GDM1 (cell line): ENCODE measurements at places on chromosomes 3 and 15.

GRCh38 chr3:53941184-53941583, 49.5 kb upstream of the SELENOK start:
- DNase-seq, result no peak

GRCh38 chr3:113247068-113247467, 35.7 kb downstream of the BOC start:
- no peak for DNase-seq

GRCh38 chr15:60590935-60591495, 112.1 kb upstream of the ICE2 start:
- no peak for DNase-seq

GRCh38 chr3:12479919-12480427, 4.3 kb upstream of the TSEN2 start:
- DNase-seq, result no peak

- DNase-seq, result no peak
These were observed 14.7 kb downstream of the VPS39 start for GRCh38 chr15:42193383-42193782.

DNA sequence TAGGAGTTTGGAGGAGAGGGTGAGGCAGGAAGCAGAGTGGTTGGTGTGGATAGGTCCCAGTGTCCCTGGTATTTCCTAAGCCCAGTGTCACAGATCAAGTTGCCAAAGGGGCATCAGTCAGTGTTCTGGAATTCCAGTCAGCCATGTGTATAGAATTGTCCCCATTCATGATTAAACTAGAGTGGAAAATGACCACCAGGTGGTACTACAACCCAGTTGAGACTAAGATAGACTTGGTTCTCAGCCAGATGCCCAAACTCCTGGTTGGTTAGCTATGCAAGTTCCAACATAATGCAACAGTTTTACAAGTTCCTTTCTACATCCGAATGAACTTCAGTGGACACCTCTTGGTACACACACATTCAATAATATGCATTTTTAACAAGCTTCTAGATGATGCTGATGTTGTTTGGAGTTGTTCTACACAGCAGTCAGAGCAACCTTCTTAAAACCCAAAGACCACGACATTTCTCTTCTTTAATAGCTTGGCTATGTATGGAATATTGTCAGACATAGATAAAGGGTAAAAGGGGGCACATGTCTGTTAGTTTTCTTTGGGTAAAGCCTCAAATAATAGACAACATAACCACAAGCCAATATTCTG, 8.4 kb upstream of the ATR start:
- peak; percentile 49 for DNase-seq

DNA sequence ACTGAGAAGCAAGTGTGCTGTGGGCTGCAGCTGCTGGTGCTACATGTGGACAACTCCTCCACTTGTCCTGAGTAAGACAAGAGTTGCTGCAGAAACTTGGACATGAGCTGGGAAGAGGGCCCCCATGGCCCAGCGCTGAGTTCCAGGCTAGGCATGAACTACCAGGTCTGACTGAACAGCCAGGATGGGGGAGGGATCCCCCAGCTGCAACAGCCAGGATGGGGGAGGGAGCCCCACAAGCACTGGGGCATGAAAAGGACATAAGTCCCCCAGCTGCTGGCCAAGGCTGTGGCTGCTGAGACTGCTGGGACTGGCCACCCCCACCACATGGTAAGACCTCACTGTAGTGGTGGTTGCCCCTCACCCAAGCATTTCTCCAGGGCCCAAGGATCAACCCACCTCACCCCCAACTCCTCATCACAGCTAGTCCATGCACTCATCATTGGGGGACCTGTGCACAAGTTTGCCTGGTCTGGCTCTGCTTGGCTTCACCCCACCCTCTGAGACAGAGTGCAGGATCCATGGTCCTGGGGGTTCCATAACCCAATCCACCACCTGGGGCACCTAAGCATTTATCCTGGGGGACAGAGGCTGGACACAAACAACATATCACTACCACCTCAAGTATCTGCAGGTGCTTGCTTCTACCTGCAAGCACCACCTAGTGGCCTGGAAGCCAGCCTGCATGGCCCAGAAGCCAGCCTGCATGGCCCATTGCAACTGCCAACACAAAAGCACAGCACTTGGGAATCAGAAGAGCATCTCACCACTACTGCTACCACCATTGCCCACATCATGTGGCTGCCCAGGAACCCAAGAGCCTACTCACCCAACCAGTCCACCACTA, 84.5 kb upstream of the STT3B start:
- no peak for DNase-seq

- DNase-seq, result no peak
These were observed 37.0 kb downstream of the RBP2 start for GRCh38 chr3:139439278-139439677.

- DNase-seq, result no peak
These were observed 625.8 kb downstream of the TAFA4 start for GRCh38 chr3:68306571-68306970.

DNA sequence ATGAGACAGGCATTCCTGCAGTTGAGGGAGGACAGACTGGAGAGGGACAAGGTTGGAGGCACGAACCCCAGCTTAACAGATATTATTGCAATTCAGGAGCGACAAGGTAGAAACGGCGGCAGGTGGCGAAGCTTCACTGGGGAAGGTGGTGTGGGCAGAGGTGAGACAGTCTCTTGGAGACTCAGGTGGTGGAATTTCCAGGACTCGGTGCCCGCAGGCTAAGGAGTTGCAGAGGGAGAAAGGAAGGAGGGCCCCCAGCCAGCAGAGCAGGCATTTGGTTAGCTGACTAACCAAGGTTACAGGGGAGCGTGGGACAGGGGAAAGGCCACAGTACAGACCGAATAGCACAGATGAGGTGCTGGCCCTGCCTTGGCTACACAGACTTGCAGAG, 3.0 kb downstream of the FAM174B start:
- DNase-seq, result no peak

- DNase-seq, result peak; percentile 33
These were observed 58.2 kb downstream of the ZBTB38 start for GRCh38 chr3:141426404-141427034.

GRCh38 chr3:78728406-78729145, 1039.2 kb downstream of the ROBO1 start:
- no peak for DNase-seq

- peak; percentile 18 for DNase-seq
These were observed 567 bp downstream of the TOP2B start for GRCh38 chr3:25663869-25664811.

GRCh38 chr3:46863261-46863782, at the start of gene MYL3:
MYL3 (minus strand) TSS chr3:46863444; CDS start chr3:46863390, 54 bp downstream.
- DNase-seq, result no peak

DNA sequence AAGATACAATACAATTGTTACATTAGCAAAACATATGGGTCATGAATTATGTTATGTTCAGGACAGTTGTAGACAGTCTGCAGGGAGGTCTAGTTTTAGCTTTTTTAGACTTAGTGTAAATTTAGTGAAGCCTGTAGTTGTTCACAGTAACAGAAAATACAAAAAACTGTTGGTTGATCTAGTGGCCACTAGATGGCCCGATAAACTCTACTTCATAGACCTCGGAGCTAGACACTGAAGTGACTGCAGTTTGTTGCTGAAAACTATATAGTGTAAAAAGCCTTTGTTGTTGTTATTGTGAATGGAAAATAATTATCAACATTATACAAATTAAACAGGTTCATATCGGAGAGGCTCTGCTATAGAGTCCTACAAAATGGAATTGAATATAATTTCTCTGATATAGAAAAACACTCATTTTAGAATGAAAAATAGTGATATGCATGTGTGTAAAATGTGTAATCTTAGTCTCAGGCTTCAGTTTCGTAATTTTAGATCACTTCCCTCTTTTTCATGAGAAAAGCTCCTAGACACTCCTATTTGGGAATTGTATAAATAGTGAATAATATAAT, 18.3 kb downstream of the MAGEL2 start:
- DNase-seq, result no peak

GRCh38 chr3:36874424-36874823, 70.4 kb downstream of the TRANK1 start:
- DNase-seq, result no peak

- DNase-seq, result no peak
These were observed 3.9 kb downstream of the KCNMB2 start for GRCh38 chr3:178540184-178540583.

- DNase-seq, result no peak
These were observed 48.9 kb upstream of the SLC7A14 start for GRCh38 chr3:170634663-170635384.

DNA sequence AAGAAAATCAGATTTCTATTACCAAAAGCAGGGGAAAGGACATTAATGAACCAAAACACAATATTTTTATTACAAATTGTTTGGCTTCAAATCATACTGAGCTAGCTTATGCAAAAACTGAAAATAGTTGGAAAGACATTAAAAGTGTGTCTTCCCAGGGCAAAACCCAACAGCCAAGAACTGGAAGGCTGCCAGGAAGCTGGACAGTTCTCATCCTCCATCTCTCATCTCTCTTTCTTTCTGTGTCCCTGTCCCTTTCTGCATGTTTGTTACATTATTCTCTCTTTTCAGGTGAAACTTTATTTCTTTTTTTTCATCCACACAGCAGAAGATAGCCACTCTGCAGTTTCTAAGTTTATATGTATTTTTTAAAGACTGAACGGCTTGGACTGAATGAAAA, 41.1 kb upstream of the SNTN start:
- DNase-seq, result no peak

DNA sequence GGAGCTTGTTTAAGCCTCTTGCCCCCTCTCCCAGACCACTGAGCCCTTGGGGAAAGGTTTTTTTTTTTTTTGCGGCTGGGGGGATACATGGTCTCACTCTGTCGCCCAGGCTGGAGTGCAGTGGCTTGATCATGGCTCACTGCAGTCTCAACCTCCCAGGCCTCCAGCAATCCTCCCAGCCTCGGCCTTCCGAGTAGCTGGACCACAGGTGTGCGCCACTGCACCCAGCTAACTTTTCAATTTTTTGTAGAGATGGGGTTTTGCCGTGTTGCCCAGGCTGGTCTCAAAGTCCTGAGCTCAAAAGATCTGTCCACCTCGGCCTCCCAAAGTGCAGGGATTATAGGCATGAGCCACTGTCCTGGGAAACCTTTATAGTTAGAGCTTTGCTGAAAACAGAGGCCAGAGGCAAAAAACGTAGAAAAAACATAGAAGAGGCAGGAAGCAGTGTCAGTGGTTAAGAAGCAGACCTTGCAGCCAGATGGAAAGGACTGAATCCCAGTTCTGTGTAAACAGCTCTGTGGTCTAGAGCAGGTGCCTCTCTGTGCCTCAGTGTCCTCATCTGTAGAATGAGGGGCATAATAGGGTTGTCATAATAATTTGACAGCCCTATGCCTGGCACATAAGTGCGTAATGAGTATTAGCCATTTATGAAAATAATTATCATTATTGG, 33.1 kb downstream of the CMTM7 start:
- no peak for DNase-seq

DNA sequence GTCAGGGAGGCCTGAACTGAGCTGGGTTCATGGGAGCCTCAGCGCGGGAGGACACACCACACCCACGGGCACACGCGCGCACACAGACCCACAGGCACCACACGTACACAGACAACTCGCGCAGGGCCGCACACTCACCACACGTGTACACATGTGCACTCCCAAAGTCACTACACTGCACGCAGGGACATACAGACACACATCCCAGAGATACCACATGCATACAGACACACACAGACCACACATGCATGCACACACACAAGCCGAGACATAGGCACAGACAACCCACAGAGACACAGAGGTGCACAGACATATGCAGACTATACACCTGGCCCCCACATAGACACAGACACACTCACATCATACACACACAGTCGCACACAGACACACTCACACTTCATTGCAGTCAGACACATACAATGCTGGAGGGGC, 1.1 kb upstream of the MGLL start:
- DNase-seq, result peak; percentile 40

GRCh38 chr3:154660811-154661210, 230.8 kb upstream of the GPR149 start:
- DNase-seq, result no peak

- no peak for DNase-seq
These were observed 68.2 kb downstream of the RAB11A start for GRCh38 chr15:65937476-65937875.

DNA sequence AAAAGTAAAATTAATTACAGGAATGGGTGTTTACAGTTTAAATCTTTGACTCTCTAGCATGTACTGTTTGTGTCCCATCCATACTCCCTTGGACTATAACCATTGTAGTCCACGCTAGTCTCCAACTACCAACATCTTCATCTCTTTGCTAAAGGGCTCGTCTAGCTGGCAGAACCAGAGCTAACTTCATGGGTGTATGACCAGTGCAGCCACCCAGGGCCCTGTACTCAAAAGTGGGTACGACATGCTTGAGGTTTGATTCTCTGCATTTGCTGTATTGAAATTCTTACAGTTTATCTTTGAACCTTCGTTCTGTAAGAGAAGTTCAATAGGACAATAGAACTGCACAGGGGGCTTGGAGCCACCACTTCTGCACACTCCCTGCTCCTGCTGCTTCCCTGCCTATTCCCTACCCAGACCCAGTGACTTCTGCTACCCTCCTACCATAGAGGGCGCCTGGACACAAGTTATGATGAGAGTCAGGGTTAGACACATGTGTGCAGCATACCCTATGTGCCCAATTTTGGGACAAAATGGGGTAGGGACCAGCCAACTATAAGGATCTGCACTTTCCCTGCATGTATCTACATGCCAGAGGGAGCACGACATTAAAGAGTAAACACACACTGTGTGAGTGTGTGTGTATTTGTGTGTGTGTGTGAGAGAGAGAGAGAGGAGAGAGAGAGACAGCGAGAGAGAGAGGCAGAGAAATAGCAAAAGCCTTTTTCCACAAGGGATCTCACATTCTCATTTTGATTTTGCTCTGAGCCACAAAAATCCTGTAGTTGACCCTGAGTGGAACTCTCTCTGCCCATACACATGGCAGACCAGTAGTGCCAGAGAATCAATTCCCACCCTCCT, 59.0 kb upstream of the NECTIN3 start:
- peak; percentile 47 for DNase-seq

GRCh38 chr15:91751611-91752010, 101.9 kb upstream of the SLCO3A1 start:
- no peak for DNase-seq

DNA sequence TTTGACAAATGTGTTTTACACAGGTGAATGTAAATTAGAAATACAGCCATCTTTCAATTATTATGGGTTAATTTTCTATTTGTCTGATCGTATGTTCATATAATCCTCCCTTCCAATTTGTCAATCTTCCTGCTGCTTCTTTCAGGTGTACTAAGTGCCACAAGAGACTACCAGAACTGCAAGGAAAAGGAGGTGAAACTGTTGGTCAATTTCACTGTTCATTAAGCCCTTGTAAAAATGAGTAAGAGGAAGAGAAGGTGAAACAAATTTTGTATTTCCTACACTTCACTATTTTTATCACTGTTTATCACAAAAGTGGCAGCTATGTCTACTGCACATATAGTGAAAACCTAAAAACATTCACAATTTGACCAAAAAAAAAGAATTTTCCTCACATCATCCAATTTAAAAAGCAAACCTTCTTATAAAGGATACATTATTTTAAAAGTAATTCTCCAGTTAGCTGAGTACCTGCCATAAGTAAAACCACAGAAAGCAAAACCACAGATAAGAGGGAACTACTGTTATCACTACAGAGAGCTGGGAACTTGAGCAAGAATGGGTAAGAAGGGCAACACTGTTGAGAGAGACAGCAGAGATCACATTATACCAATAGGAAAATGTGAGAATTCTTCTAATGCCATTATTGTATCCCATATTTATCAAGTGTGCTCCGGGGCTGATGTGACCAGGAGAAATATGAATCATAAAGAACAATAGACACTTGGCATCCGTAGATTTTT, 163.0 kb downstream of the TBC1D5 start:
- DNase-seq, result peak; percentile 5
